ENCODE measurements at places on chromosomes 16 and 17.

- no peak for DNase-seq
These were observed 11.7 kb upstream of the ATP2C2 start for GRCh38 chr16:84356591-84357116.

DNA sequence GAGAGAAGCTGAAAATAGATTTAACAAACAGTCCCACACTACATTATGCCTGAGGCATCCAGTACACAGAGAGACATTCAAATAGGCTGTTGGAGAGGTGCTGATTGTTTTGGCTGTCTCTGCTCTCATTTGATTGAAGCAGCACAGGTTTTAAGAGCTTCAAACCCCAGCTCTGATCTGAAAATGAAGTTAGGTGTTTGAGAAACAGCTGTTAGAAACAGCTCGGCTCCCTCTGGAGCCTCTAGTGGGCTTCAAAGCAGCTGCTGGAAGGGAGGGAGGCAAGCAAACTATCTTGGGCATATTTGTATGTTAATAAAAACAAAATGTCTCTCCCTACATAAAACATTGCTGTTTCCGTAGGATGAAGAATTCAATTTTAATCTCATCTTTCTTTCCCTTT, 607.3 kb upstream of the GOT2 start:
- no peak for DNase-seq

DNA sequence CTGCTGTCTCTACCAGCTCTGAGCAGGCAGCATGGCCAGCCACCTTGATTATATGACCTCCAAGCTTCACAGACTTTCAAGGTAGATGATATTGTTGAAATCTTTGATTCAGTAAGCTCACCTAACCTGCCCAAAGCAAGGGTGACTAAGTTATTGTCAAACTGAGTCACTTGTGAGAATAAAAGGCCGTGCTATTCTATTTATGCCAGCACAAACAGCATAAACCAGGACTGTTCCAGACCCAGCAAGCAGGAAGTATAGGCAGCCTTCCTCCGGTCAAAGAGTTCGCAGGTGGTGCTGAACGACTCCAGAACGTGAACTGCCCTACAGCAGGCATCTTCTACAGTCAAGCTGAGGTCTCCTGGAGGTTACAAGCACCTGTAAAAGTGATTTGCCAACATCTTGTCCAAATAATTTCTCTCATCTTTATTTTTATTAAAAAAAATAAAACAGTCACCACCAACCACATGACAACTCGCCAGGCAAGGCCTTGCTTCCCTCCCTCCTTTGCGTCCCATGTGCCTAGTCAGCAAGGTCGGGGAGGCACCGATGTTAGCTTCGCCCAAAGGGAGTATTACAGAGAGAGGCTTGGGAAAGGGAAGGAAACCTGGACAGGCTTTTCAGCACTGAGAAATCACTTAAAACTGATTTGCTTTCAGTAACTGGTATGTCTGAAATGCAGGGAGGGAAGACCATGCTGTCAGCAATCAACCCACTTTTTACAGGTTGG, 10.8 kb downstream of the ARL2BP start:
- no peak for DNase-seq

GRCh38 chr16:58020628-58021521, 4.7 kb upstream of the MMP15 start:
- DNase-seq, result peak; percentile 65

DNA sequence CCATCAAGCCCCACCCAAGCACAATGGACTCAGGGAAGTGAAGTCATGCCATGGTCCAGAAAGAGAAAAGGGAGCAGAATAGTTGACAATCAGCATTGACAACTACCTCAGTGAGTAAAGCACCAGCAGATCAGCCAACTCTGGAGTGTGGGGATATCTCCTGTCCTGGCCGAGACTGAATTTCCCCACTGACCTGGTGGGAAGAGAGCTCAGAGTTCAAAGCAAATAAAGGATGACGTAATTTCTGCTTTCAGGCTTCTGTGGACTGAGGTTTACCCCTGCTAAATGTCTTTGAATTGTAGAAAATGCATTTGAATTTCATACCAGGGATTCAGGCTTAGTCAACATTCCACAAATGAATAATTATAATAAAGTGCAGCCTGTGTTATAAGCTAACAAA, 152.9 kb downstream of the CBLN1 start:
- DNase-seq, result no peak

DNA sequence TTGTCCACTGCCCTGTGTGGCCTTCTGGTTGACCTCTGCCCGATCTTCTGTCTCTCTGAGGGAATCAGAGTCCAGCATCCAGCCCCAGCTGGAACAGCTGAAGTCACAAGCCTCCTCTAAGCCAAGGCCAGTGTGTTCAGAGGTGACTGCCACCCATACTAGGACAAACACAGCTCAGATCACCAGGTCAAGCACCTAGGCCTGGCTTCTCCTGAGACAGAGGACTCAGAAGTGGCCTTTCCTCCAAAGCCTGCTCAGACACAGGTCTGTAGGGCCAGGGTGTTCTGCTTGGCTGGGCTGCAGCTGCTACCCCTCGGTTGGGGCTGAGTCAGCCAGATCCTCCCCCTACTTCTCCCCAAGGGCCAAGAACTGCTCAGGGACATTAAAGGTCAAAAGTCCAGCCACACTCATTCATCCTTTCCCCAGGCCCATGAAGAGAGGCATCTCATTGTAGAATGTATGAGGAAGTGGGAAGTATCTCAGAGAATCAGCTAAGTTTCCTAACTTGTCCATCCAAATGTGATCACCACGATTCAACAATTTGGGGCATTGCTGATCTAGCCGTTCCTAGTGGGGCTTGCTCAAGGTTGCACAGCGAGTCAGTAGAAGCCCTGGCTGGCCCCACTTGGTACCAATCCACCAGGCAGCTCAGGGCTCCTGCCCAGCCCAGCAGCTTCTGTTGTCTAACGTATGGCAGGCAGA, 7.6 kb downstream of the SLC46A1 start:
- no peak for DNase-seq

GRCh38 chr17:77441940-77442339, 301.2 kb downstream of the SEC14L1 start:
- peak; percentile 83 for DNase-seq

DNA sequence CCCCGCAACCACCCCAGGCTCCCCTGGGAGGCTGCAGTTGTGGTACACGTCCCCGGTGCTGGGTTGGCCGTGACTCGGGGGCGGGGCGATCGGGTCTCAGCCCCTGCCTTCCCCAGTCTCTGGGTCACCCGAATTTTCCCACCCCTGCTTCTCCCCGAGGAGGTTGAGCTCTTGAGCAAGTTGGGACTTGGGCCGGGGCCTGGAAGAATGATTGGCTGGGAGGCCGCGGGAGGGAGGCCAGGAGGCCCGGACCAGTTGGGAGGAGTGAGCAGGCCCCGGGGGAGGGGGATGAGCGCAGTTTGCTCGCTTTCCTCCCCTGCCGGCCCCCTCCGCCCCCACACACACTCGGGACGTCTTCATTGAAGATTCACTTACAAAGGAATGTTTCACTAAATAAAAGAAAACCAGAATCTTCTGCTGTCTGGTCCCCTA, 4.5 kb upstream of the HEXIM1 start:
- no peak for DNase-seq

- no peak for DNase-seq
These were observed 918.8 kb upstream of the CDH8 start for GRCh38 chr16:62955033-62955349.
